ENCODE measurements at places on chromosomes 16 and 17.

- no peak for DNase-seq
These were observed 9.6 kb upstream of the LPCAT2 start for GRCh38 chr16:55499281-55499680.

DNA sequence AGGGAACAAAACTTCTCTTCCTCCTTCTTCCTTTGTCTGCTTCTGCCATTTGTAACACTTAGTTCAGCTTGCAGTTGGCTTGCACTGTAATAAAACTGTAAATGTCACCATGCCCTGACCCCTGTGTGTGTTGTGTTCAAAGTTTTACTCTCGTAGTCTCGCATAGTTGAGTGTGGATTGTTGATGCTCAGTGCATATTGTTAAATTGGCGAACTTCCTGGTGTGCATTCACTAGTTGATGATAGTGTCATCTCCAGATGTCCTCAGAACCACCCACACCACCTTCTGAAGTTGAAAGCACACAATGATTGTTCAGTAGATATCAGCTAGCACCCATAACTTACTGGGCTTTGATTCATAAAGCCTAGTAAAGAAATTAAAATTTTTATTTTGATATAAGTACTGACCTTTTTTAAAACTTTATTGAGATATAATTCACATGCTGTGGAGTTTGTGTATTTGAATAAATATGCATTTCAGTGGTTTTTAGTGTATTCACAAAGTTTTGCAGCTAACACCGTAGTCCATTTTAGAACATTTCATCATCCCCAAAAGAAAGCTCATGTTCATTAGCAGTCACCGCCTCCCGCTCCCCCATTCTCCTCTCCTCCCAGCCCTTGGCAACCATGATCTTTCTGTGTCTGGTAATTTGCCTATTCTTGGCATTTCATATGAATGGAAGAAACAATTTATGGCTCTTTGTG lies 25.0 kb downstream of the USP10 start:
- no peak for DNase-seq

DNA sequence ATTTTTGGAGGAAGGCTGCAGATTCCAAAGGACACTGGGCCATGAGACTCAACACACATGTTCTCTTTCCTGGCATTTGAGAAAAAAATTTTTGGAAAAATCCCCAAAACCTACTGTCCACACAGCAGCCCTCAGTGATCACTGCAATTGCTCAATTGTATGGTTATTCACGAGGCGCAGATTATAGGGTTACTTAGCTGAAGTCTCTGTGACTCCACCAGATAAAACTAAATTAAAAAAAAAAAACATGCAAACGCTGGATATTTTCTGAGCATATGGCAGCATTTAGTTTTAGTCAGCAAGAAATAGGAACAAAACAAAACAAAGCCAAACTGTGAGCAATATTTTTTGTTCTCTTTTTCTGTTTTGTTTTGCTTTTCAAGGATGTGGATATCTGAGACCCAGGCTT lies 83.8 kb upstream of the FAM20A start:
- no peak for DNase-seq

DNA sequence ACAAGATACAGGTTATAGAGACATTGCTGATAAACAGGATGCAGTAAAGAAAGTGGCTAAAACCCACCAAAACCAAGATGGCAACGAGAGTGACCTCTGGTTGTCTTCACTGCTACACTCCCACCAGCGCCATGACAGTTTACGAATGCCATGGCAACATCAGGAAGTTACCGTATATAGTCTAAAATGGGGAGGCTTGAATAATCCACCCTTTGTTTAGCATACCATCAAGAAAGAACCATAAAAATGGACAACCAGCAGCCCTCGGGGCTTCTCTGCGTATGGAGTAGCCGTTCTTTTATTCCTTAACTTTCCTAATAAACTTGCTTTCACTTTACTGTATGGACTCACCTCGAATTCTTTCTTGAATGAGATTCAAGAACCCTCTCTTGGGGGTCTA lies 21.7 kb upstream of the CDH13 start:
- no peak for DNase-seq

- DNase-seq: peak; percentile 51
These were observed at the start of gene ACE for GRCh38 chr17:63476854-63477479. TSS of gene ACE (plus strand) at chr17:63477061. CDS start at chr17:63477095, 34 bp downstream.

GRCh38 chr17:18076936-18077335 lies 10.8 kb upstream of the DRG2 start:
- DNase-seq: no peak

DNA sequence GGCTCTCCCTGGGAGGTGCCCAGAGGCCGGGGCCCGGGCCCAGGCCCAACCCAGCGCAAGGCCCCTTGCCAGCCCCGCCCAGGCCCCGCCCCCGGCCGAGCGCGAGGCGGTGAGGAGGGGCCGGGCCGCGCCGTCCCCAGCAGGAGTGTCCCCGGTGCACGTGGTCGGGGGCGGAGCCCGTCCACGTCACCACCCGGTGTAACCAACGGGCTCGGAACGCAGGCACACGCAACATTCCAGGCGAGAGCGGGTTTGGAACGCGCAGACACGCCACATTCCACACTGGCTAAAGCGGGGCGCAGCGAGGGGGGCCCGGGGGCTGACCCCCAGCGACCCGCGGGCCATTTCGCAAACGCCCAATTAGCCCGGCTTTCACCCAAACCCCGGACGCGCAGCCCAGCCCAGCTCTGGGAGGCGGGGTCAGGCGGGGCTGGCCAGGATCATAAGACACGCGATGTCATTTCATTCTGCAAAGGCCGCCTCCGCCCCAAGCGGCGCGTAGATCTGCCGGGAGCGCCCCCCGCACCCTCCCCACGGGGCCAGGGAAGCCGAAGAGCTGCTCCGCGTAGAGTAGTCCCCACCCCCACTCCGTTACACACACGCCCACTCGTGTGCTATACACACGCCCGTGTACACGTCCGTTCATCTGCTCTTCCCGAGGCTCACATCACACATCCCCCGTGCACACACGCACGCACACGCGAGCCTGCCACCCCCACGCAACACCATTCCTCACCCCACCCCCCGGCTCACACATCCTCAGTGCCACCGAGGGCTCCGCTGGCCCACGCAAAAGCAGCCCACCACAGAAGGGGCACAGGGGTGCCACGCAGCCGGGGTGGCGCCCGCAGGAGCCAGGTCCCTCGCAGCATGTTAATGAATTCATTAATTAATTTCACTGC lies 1.0 kb downstream of the MNT start:
- DNase-seq: peak; percentile 93

DNA sequence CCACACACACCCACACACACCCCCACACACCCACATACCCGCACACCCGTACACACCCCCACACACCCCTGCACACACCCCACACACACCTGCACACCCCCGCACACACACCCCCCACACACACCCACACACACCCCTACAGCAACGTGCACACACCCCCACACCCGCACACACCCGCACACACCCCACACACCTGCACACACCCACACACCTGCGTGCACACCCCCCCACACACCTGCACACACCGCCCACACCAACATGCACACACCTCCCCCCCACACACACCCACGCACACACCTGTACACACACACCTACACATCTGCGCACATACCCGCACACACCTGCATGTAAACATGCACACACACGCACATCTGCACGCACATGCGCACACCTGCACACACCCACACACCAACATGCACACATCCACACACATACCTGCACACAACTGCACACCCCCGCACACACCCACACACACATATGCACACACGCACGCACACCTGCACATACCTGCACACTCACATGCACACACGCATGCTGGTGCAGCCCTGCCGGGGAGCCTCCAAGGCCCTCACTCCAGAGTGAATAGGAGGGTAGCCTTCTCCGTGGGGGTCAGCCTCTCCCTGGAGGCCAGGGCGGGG lies 7.5 kb downstream of the ASPSCR1 start:
- no peak for DNase-seq

DNA sequence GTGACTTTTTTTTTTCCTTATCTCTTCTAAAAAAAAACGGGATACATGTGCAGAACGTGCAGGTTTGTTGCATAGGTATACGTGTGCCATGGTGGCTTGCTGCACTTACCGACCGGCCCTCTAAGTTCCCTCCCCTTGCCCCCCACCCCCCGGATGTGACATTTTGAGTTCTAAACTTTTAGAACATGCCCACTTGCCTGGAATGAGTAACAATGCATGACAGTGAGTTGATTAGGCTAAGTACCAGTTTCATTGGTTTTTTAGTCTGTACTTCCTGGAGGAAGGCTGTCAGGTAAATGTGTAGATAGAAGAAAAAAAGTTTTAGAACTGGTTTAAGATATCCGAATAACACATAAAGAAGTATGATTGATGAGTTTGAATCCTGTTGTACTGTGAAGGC lies 4.0 kb downstream of the BPTF start:
- DNase-seq: peak; percentile 50

DNA sequence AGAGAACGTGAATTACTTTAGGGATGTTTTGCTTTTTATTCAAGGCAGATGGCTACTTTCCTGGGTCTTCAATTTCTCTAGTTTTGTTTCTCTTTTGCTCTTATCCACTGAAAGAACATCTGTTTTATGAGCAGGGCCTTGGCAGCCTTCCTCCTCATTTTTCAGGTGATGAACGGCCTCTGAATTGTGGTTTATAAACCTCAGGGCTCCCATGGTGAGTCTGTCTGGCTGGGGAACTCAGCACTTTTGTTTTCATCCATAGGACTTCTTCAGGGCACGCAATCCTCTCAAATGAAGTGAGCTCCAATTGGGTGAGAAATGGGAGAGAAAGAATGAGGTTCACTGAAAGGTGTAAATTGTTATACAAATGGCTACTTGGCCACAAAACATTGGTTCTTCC lies 186.4 kb upstream of the ERCC4 start:
- DNase-seq: no peak

GRCh38 chr16:23949630-23950290 lies 114.0 kb downstream of the PRKCB start:
- DNase-seq: peak; percentile 51

DNA sequence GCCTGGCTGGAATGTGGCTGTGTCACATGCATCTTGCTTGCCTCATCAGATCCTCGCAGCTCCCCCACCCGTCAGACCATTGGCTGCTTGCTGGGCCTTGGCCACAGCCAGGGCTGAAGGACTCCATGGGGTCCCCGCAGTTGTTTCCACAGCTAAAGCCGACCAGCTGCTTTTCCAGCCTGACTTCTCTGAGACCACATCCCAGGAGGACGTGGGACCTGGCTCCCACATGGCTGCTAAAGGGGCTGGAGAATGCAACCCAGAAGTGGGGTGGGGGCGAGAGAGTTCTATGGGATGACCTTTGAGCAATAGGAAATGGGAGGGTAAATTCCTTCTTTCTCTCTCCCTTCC lies 193.8 kb downstream of the RAB11FIP4 start:
- DNase-seq: no peak

- no peak for DNase-seq
These were observed 34.7 kb downstream of the BAHCC1 start for GRCh38 chr17:81429821-81430551.

DNA sequence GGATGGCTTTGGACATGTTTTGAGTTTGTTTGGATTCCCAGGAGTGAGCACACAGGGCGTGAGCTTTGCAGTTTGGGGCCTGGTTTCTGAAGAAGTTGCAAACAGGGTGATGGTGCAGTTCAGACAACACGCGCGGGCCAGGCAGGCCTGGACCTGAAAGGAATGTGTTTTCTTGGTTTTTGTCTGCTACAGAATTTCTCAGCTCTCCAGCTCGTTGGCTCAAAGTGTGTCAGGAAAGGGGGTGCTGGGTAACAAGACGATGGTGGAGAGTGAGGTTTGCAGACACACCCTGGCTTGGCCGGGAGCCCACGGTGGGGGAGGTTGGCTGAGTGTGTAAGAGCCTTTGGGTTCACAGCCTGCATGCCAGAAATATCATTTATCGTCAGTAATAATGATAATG lies 82.3 kb downstream of the CMIP start:
- no peak for DNase-seq

- no peak for DNase-seq
These were observed 3.0 kb downstream of the NGFR start for GRCh38 chr17:49498029-49498615.

DNA sequence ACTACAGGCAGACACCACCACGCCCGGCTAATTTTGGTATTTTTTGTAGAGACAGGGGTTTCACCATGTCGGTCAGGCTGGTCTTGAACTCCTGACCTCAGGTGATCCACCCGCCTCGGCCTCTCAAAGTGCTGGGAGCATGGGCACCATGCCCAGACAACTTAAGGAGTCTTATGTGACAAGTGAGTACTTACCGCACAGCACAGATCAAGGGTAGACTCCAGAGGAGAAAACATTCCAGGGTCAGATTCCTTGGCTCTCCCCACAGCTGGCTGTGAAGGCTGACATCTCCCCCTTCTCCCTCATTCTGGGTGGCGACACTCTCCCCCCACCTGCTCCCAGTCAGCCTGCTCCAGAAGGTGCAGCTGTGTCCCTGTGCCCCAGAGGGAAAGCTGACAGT lies 10.6 kb downstream of the ZSCAN10 start:
- no peak for DNase-seq

- DNase-seq: peak; percentile 76
These were observed 485 bp downstream of the DYNLL2 start for GRCh38 chr17:58083491-58084316.

DNA sequence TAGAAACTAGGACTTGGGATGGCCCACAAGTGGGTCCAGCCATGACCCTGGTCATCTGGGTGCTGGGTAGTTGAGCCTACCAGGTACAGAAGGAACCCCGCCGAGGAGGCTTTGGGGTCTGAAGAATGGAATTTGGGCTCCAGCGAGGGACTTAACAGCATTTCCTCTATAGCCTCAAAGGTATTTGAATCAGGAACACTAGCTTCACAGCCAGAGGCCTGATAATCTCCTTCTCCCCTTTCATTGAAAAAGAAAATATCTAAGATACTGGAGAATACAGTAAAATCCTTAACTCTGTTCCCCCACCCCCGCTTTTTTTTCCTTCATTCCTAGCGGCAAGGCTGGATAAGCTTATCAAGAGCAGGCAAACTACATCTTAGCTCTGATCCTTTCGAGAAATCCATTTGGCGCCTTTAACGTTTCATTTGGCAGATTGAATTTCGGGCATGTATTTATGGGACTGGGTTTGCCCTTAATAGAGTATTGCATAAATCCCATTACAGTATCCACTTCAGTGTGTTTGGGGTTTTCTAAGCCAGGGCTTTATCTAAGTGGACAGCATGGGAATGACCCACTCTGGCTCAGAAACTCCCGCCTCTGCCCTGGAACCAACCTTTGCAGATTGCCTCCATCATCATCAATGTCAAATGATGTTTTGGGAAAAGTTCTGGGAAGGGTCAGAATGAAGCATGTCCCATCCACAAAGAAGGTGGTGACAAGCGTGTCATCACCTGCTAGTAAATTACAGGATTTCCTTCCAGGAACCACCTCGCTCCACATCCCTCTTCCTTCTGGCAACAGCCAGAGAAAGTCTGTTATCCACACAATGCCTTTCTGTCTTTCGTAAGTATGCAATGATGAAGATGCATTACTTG lies 36.9 kb downstream of the XYLT1 start:
- DNase-seq: no peak

All from activated naive CD4-positive, alpha-beta T cell treated with Interleukin-2 at 50 U/mL for 16 hours (primary cell).